Pulmonary artery endothelial cell (primary cell): ENCODE measurements at places on chromosomes 3 and 15. TPM values are rescaled to one million over a fixed set of nuclear protein-coding genes. Genes with fewer than 3 reads are reported as not detected.

CDHR4 gene
- total RNA-seq = not detected in 2 replicates

GOLGA8J gene
- 0.11 TPM in 1 of 2 replicates, not detected in the other for total RNA-seq

ETFA gene
- total RNA-seq = 177 and 189 TPM in 2 replicates

NR2E3 gene
- total RNA-seq = 0.11 TPM in 1 of 2 replicates, not detected in the other

FANCD2OS gene
- total RNA-seq = not detected in 2 replicates

CORO2B gene
- 3.4 and 5.0 TPM in 2 replicates for total RNA-seq

ARF4 gene
- 202 and 214 TPM in 2 replicates for total RNA-seq

PLSCR2 gene
- total RNA-seq = not detected in 2 replicates
